ENCODE measurements at places on chromosomes 5 and 9.

DNA sequence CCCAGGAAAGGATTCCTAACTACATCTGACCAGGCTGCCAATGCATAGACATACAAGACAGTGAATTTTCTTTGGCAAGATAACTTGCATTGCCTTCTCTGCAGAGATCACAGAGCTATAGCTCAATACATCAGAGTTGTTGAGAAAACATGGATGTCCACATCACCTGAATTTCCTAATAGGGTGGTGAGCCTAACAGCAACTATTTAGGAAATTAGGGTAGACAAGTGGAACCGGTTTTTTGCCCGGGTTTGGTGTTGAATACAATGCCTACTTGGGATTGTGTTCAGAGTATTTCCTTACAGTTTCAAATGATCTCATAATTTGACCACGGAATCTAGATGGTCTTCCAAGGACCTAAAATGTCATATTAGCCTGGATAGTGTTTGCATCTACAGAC is 262.7 kb downstream of the KIF4B start:
- DNase-seq = no peak

- DNase-seq = no peak
These were observed 746 bp downstream of the STRBP start for GRCh38 chr9:123267481-123268198.

- no peak for DNase-seq
These were observed 66.4 kb downstream of the EFNA5 start for GRCh38 chr5:107604146-107604910.

GRCh38 chr9:114272739-114273431 is 50.0 kb upstream of the ORM1 start:
- peak; percentile 86 for DNase-seq

- DNase-seq = no peak
These were observed 36.0 kb downstream of the B4GALT1 start for GRCh38 chr9:33130961-33131789.

- no peak for DNase-seq
These were observed 81.7 kb upstream of the IL6ST start for GRCh38 chr5:56076486-56076885.

DNA sequence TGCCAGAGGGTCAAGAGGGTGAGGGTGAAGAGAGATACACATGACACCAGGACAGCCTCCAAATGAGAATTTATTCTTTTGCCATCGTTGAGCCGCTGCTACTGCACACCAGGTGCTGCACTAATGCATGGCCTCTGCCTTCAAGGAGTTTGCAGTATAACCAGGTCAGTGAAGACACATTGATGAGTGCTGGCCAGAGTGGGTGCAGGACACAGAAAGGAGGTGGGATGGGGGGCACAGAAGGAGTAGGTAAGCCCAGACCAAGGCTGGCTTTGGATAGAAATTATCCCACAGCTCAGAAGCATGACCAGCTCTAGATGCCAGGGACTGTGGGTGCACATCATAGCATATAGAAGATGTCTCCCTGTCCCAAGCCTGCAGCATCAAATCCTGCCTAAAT is 38.0 kb downstream of the FOXI1 start:
- no peak for DNase-seq

GRCh38 chr5:32307769-32308194 is 5.0 kb downstream of the MTMR12 start:
- no peak for DNase-seq

DNA sequence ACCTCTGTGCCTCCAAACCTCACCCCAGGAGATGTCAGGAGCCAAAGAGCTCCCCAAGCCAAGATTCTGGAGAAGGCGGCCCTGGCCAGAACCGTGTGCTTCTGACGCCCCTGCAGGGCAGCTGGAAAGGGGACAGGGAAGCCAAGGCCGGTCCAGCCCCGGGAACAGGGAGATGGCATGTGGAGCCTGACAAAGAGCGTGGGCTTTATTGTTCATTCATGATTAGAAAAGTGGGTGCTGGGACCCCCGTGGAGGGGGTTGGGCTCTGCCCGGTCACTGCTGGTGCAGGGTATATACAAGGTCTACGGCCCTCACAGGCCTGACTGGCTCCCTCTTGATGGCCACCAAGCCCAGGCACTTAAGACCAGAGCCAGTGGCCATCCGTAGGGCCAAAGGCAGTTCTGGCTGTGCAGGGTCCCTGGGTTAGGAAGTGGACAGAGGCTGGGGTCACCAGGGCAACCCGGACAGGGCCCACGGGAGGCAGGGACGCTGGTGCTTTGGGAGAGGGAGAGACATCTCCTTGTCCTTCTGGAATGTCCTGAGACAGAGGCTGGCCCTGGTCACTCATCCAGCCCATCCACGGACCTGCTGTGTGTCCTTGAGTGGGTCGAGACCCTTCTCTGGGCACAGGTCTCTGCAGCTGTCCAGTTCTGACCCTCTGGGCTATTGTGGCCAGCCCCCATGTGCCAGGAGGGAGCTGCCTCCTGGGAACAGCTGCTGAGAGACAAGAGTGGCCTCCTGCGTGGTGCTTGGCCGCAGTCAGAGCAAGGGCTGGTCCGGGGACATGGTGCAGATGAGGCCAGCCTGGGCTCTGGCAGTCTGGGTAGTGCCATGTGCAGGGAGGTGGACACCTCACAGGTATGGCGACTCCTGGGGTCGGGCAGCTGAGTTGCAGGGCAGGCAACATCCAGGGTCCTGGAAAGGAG is 12.5 kb downstream of the NINJ1 start:
- DNase-seq = no peak

DNA sequence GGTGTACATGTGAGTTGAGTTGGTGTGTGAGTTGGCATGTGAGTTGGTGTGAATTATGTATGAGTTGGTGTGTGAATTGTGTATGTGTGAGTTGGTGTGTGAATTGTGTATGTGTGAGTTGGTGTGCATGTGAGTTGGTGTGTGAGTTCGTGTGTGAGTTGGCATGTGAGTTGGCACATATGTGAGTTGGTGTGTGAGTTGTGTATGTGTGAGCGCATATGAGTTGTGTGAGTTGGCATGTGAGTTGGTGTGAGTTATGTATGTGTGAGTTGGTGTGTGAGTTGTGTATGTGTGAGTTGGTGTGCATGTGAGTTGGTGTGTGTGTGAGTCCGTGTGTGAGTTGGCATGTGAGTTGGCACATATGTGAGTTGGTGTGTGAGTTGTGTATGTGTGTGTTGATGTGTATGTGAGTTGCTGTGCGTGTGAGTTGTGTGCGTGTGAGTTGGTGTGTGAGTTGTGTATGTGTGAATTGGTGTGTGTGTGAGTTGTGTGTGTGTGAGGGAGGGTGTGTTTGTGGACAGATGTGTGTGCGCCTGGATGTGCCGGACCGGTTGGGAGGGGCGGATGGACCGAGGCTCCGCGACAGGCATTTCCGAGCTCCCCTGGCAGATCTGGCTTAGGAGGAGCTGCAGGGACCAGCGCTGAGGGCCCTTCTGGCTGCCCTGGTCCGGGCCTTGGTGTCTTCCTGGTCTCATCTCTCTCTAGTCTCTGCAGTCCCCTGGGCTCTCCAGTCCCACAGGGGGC is 162.5 kb upstream of the IER5L start:
- DNase-seq = no peak

- DNase-seq = no peak
These were observed 114.6 kb upstream of the SAP30L start for GRCh38 chr5:154331232-154331631.

- peak; percentile 47 for DNase-seq
These were observed 7.3 kb upstream of the FOXB2 start for GRCh38 chr9:77011973-77012821.

- DNase-seq = peak; percentile 4
These were observed 186.8 kb downstream of the SNX18 start for GRCh38 chr5:54704333-54704732.

DNA sequence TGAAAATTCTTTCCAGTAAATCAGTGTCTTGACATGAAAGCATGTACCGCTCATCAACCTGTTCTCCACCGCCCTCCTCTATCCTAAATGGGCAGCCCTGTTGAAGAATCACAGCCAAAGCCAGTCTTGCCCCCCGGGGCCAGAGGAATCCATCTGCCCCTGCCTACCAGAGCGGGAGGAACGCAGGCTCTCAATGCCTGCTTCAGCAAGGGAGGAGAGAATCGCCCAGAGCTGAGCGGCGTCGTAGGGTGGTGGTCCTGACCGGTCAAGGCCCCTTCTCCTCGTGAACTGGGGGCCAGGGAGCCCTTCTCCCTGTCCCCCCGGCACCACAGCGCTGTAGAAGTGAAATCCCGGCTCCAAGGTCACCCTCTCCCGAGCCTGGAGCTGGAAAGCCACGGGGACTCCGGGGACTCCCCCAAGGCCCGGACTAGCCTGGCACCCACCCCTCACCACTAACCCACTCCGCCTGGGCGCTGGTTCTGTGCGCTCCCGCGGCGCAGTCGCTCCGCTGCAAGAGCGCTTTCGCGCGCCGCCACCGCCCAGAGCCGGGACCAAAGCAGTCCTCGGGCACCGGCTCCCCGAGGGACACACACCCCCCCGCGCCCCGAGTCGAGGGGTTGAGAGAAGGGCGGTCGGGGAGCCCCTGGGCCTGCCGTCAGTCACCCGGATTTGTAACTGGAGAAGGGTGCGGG is 718 bp upstream of the TMEM215 start:
- no peak for DNase-seq

DNA sequence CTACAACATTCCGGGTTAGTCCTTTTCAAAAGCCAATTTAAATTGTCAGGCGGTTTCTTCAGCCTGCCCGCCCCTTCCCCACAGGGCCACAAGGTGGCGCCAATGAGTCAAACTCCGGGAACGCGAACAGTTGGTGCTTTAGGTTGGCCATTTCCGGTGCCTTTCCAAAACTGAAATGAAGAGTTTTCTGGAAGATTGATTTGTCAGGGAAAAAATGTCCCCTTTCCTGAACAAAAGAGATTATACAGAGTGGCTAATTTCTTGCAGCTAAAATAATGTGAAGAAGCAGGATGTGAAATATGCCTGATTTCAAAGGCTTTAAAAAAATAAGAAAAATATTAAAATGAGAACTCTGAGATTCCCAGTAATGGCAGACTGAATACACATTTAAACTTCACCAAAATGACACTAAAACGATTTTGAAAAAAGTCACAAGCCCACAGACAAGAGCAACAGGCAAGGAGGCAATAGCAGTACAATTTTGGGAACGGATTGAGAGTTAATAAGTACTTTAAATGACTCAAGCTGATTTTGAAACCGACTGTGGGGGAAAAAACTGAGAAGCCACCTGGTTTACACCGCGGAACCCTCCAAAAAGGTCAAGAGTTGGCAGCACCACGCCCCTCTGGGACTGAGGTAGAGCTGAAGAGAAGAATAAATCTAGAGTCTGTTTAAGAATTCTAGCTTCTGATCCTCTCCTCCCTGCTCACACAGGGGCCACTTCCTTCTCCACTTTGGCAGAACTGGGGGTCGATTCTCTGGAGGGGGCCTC is 45.7 kb downstream of the SLC46A2 start:
- peak; percentile 14 for DNase-seq

DNA sequence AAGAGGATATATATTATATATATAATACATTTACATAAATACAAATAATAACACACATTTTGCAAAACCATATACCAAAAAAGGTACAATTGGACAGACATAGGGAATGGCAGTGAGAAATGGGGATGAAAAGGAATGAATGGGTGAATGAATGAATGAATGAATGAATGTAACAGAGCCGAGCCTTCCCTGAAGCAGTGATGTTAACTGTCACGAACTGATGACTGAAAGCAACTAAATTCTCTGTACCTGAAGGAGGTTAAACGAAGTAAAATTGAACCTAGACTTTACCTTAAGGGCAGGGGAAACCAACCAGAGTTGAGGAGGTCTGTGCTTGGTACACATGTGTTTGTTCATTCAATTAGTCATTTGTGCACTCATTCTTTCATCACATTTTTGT is 169.6 kb upstream of the TBC1D2 start:
- DNase-seq = no peak

GRCh38 chr9:128007566-128008138 is 26.9 kb upstream of the EEIG1 start:
- DNase-seq = peak; percentile 45

- DNase-seq = no peak
These were observed 8.8 kb downstream of the ATP10B start for GRCh38 chr5:160843240-160843639.

- no peak for DNase-seq
These were observed 262.1 kb upstream of the KLF4 start for GRCh38 chr9:107751567-107752210.

- DNase-seq = no peak
These were observed 44.0 kb downstream of the ASS1 start for GRCh38 chr9:130488621-130489330.

GRCh38 chr5:139668064-139668880 is 20.1 kb downstream of the CXXC5 start:
- DNase-seq = peak; percentile 30

- DNase-seq = no peak
These were observed 26.2 kb downstream of the OSMR start for GRCh38 chr5:38871790-38872551.

GRCh38 chr5:51829691-51830090 is 446.4 kb downstream of the ISL1 start:
- DNase-seq = no peak

GRCh38 chr5:43367453-43367852 is 44.7 kb downstream of the CCL28 start:
- no peak for DNase-seq

DNA sequence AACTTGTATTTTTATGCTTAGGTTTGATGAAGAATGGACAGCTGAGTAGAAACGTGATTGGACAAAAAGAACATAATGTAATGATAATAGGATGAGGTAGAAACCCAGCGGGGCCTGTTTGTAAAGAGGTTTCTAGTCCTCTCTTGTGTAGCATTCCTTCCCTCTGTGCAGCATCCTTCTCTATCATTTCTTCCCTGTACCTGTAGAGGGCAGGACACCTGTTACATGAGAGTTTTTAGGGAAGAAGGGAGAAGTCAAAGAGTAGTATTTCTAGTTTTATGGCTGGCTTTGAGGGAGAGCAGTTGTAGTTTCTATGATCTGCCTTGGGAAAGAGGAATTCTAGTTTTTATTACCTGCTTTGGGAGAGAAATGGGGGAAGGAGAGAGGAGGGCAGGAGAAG is 162.1 kb upstream of the FST start:
- DNase-seq = no peak

GRCh38 chr5:150065886-150066285 is 20.5 kb downstream of the CSF1R start:
- no peak for DNase-seq

DNA sequence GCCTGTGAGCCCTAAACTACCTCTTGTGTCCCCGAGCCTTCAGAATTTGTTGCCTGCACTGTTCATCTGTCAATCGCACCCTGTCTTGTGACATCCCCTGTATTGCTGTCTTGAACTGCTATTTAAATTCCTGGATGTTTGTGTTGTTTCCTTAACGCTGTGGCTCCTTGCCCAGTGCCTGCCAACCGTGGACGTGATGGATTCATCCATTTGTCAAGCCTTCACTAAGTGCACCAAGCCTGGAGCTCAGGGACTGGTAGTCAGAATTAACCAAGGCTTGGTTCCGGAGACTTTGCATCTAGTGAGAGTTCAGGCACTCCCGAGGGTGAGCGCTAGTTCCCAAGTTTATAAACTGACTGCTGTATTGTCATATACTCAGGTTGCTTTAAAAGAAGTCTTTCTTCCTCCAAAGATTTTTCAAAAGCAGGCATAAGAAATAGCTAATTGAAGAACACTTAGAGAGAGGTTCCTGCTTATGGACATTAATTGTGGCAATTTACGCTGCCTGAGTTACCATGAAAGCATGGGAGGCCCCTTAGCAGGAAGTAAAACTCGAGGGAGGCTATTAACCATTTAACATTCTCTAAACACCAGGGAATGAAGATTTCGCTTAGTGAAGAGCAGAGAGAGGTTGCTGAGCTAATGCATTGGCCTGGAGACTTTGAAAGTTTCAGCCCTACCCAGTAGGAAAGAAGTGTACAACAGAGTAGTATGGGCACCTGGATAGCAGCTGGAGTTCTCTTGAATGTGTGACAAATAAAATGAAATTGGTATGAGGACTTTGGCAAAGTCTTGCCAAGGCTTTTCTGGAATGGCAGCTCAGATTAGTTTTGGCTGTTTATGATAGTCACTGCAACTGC is 29.0 kb downstream of the RGS3 start:
- no peak for DNase-seq

GRCh38 chr5:118009741-118010297 is 978.5 kb downstream of the DTWD2 start:
- no peak for DNase-seq
